ENCODE measurements at places on chromosomes 3 and 15. TPM values are rescaled to one million over a fixed set of nuclear protein-coding genes. Genes with fewer than 3 reads are reported as not detected.

ATP13A4 gene
- total RNA-seq: 2.1 TPM

ATG7 gene
- total RNA-seq: 79.9 TPM

GOLGA6L9 gene
- total RNA-seq: 7.4 TPM

SH3GL3 gene
- not detected for total RNA-seq

DNA sequence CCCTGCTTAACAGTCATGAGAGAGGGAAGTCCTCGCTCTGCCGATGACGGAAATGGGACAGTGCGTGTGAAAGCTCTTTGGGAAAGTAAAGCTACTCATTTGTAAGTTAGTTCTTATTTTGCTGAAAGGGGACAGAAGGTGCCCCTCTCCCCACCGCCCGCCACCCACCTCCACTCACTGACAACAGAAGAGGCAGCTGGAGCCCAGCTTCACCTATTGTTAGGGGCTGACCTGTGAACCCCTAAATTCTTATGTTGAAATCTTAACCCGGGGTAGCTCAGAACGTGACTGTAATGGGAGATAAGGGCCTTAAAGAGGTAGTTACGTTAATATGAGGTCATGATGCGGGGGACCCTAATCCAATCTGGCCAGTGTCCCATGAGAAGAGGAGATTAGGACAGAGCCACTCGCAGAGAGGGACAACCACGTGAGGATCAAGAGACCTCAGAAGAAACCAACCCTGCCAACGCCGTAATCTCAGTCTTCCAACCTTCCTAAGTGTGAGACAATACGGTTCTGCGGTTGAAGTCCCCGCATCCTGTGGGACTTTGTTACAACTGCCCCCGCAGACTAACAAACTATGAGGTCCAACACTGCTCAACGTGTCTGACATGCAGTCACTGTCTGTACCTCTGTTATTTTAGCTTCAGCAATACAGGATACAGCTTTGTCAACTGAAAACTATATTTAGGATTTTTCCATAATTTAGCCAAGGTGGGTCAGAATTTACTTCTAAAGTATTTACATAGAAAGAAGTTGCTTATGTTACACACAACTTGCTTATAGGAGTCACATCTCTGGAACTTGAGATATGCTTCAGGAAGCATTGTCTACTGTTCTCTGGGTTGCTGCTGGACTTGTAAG, 51.7 kb downstream of the PCSK6 start:
- no peaks in the 10 kb centered on the region for H3K4me1 ChIP-seq
- no peak for DNase-seq
- no peak overlapping the region for H3K27ac ChIP-seq
- H3K4me3 ChIP-seq: no peak overlapping the region
- no peaks in the 10 kb centered on the region for H3K36me3 ChIP-seq

GRCh38 chr15:63075015-63075983, 32.8 kb downstream of the TPM1 start:
- H3K36me3 ChIP-seq: no peaks in the 10 kb centered on the region
- H3K27me3 ChIP-seq: no peaks in the 10 kb centered on the region
- H3K4me3 ChIP-seq: no peak overlapping the region
- H3K27ac ChIP-seq: no peak overlapping the region
